Neural crest cell (in vitro differentiated cells): ENCODE measurements at places on chromosomes 3 and 15. TPM values are rescaled to one million over a fixed set of nuclear protein-coding genes. Genes with fewer than 3 reads are reported as not detected.

GRCh38 chr15:98881526-98882520 lies 125.8 kb downstream of the PGPEP1L start:
- no peaks in the 10 kb centered on the region for H3K36me3 ChIP-seq
- H3K27me3 ChIP-seq, result no peaks in the 10 kb centered on the region
- peaks cover 47% of the 10 kb centered on the region for H3K4me1 ChIP-seq
- H3K4me3 ChIP-seq, result peak overlapping the region; percentile 41
- DNase-seq, result no peak
- no peak overlapping the region for H3K27ac ChIP-seq

The ALDH1A2 gene
- total RNA-seq, result 0.91 and 1.7 TPM in 2 replicates

DNA sequence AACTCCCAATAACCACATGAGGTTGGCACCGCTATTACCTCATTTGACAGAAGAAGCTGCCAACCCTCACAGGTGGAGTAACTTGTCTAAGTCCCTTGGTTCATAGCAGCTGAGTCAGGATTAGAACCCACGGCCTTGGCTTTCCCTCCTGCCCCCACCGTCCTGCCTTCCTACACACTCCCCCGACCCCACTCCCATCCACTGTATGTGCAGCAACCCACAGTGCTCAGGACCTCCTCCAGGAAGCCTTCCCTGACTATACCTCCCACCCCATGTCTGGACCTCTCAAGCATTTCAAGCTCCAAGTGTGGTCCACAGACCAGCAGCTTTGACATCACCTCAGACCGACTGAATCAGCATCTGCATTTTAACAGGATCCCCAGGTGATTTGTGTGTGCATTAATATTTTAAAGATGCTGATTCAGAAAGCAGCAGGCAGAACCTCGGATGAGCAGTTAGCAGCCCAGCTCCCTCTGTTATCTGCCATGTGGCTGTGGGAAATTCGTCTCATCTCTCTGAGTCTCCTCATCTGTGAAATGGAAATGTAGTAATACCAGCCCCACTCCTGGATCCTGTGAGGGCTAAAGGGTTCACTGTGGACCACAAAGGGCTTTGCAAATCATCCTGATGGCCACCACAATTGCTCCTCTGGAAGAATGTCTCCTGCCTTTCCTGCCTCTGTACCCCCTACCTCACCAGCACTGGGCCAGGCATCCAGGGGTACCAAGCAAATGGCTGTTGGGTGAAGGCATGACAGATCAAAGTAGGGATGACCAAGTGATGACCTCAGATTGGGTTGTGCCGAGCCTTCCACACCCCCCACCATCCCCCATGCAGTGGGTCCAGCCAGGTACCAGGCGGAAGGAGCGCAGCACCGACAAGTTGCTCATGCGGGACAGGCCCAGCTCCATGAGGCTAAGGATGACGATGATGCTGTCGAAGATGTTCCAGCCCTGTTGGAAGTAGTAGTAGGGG lies 62.7 kb downstream of the SCN5A start:
- no peaks in the 10 kb centered on the region for H3K4me1 ChIP-seq
- H3K27ac ChIP-seq, result no peak overlapping the region
- no peaks in the 10 kb centered on the region for H3K36me3 ChIP-seq
- no peak overlapping the region for H3K4me3 ChIP-seq
- no peak for DNase-seq

GRCh38 chr3:112744825-112745566 lies 101.7 kb downstream of the CD200R1L start:
- H3K4me1 ChIP-seq, result no peaks in the 10 kb centered on the region
- H3K27me3 ChIP-seq, result no peaks in the 10 kb centered on the region
- no peak overlapping the region for H3K27ac ChIP-seq
- H3K4me3 ChIP-seq, result no peak overlapping the region

- DNase-seq, result no peak
- H3K27me3 ChIP-seq, result no peaks in the 10 kb centered on the region
- H3K4me3 ChIP-seq, result no peak overlapping the region
- no peaks in the 10 kb centered on the region for H3K4me1 ChIP-seq
Measured at GRCh38 chr3:166531730-166532129, 694.5 kb upstream of the BCHE start.

The MEIS2 gene
- total RNA-seq, result 58.5 and 59.5 TPM in 2 replicates

DNA sequence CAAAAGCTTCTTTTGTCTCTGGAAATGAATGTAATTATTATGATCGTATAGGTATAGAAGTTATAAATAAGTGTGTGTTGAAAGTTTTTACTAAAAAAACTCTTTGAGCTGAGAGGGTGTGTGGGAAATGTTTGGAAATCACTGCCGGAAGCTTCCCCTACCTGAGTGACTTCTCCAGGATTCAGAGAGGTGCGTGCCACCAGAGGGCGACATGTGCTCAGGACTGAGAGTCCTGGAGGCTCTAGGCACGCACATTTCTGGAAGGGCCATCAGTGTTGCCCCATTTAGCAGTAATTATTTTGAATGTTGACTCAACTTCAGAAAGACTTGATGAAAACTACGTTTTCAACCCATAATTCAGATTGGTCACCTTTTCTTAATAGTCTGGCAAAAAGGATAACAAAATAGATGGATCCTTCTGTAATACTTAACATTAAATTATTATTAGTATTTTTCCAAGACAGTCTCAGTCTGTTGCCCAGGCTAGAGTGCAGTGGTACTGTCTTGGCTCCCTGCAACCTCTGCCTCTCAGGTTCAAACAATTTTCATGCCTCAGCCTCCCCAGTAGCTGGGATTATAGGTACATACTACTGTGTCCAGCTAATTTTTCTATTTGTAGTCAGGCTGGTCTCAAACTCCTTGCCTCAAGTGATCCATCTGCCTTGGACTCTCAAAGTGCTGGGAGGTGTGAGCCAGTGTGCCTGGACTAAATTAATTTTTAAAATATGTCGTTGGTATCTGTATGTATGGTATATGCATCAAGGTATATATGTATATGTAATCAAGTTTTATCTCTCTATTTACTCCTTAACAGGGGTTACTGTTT lies 34.5 kb downstream of the GPR171 start:
- no peak overlapping the region for H3K4me3 ChIP-seq
- H3K27ac ChIP-seq, result no peak overlapping the region
- no peaks in the 10 kb centered on the region for H3K36me3 ChIP-seq
- H3K27me3 ChIP-seq, result no peaks in the 10 kb centered on the region
- peaks cover 20% of the 10 kb centered on the region for H3K4me1 ChIP-seq

DNA sequence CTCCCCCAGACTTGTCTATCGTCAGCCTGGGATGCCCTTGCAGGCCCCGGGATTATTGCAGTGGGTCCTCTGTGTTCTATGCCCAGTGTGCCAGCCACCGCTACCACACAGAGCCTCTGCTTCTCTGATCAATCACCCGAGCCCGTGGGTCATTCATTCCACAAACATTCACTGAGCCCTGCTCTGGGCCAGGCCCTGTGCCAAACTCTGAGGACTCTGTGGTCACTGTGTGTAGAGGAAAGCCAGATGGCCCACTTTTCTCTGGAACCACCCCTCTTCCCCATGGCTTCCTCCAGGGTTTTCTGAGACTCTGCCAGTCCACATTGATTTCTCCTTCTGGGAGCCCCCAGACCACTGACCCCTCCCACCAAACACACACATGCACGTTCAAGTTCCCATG lies 55.5 kb downstream of the BSN start:
- H3K27me3 ChIP-seq, result no peaks in the 10 kb centered on the region
- peaks cover 4% of the 10 kb centered on the region for H3K4me1 ChIP-seq
- H3K4me3 ChIP-seq, result no peak overlapping the region
- H3K27ac ChIP-seq, result no peak overlapping the region
- no peak for DNase-seq
- H3K36me3 ChIP-seq, result peaks cover 5% of the 10 kb centered on the region

DNA sequence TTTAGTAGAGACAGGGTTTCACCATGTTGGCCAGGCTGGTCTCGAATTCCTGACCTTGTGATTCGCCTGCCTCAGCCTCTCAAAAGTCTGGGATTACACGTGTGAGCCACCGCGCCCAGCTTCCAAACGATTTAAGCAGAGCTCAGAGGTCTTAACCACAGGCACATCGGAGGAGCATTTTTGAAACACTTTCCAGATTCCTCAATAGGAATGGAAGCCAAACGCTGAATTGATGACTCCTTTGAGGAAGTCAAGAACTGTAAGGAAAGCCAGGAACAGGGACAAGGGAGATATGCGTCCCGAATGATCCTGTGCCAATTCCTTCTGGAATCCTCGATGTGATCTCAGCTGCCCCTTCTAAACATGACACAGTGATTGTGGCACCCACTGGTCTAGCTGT lies 40.0 kb downstream of the TRH start:
- H3K4me3 ChIP-seq, result no peak overlapping the region
- no peak overlapping the region for H3K27ac ChIP-seq

DNA sequence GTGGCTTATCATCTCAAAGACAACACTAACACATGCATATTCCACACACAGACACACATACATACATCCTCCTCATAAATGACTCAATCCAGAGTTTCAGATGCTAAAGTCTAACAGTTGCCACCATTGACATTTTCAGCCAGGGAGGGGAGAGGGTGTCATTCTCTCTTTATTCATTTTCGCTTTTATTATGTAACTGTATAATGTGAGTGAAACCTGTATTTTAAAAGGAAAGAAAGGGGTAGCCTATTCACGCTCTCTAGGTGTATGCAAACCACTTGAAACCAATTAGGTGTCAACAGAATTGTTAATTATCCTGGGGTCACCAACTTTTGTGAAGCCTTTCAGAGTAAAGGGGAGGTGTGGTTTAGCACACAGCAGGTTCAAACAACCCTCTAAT lies 1282.9 kb downstream of the ROBO2 start:
- no peak for DNase-seq
- no peaks in the 10 kb centered on the region for H3K4me1 ChIP-seq
- no peaks in the 10 kb centered on the region for H3K36me3 ChIP-seq
- no peak overlapping the region for H3K27ac ChIP-seq

DNA sequence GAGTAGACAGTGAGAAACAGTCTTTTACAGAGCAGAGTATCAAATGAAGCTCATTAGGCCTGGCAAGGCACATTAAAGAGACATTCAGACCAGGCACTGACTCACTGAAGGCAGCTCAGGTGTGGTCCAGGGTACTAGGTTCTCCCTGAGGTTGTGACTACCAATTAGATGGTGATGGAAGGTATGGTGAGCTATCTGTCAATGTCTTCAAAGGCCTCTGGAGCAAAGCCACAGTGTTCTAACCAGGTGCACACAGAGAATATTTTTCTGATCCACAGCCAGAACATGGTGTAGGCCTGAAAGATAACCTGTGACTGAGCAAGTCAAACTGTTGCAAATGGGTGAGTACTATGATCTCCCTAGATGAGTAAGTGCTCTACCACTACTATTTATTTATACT lies 51.5 kb downstream of the EOMES start:
- no peak overlapping the region for H3K4me3 ChIP-seq
- H3K27ac ChIP-seq, result no peak overlapping the region
- H3K27me3 ChIP-seq, result no peaks in the 10 kb centered on the region

The MSL2 gene
- 47.4 and 50.5 TPM in 2 replicates for total RNA-seq

DNA sequence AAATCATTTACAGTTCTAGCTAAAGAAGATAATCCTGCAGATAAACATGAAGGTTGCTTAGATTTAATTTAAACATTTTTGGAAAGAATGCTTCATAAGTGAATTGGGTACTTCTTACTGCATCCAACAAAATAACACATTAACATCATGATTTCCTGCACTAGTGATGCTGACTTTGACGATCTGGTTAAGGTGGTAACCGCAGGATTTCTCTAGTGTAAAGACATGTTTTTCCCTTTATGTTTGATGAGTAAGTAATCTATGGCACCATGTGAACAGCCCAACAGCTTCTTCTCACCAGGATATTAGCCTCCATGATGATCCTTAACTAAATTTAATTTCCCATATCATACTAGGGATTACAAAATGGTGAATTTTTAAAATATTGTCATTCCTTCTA lies 14.1 kb downstream of the SPPL2A start:
- no peak overlapping the region for H3K4me3 ChIP-seq
- no peaks in the 10 kb centered on the region for H3K36me3 ChIP-seq
- no peaks in the 10 kb centered on the region for H3K27me3 ChIP-seq

DNA sequence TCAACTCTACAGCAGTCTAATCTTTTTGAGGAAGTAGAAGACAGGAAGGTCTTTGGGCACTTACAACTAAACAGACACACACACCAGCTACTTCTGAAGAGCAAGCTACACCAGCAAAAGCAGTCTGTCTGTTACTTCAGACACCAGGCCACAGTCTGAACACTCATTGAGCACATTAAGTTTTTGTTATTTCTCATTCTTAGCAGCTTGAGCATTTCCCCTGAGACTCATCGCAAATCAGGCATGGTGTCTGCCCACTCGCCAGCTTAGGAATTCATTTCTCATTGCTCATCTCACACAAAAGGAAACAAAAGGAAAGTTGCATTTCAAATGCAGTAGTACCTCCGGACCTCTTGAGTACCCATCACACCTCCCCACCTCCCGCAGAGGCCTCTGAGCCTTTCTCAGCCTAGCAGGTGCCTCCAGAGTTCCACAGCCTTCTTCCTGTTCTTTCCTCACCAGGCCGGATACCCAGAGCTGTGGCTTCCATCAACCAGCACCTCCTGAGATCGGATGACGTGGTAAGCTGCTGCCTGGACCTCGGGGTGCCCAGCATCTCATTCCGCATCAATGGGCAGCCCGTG lies 302.0 kb downstream of the RYR3 start:
- H3K36me3 ChIP-seq, result no peaks in the 10 kb centered on the region
- H3K27ac ChIP-seq, result no peak overlapping the region
- no peaks in the 10 kb centered on the region for H3K27me3 ChIP-seq
- no peak for DNase-seq
- H3K4me3 ChIP-seq, result no peak overlapping the region
- H3K4me1 ChIP-seq, result peaks cover 8% of the 10 kb centered on the region

GRCh38 chr3:163011596-163011995 lies 1515.0 kb downstream of the OTOL1 start:
- H3K27me3 ChIP-seq, result no peaks in the 10 kb centered on the region
- no peak overlapping the region for H3K4me3 ChIP-seq
- H3K4me1 ChIP-seq, result no peaks in the 10 kb centered on the region
- no peak overlapping the region for H3K27ac ChIP-seq
- DNase-seq, result no peak

The DLG1 gene
- total RNA-seq, result 91.4 and 95.5 TPM in 2 replicates

The GPR62 gene
- 0.18 and 0.23 TPM in 2 replicates for total RNA-seq

GRCh38 chr15:72521682-72522081 lies 47.6 kb downstream of the ARIH1 start:
- H3K27me3 ChIP-seq, result no peaks in the 10 kb centered on the region
- H3K36me3 ChIP-seq, result peaks cover 9% of the 10 kb centered on the region
- no peak overlapping the region for H3K4me3 ChIP-seq
- DNase-seq, result no peak

The KCNH8 gene
- 3.5 and 3.8 TPM in 2 replicates for total RNA-seq

DNA sequence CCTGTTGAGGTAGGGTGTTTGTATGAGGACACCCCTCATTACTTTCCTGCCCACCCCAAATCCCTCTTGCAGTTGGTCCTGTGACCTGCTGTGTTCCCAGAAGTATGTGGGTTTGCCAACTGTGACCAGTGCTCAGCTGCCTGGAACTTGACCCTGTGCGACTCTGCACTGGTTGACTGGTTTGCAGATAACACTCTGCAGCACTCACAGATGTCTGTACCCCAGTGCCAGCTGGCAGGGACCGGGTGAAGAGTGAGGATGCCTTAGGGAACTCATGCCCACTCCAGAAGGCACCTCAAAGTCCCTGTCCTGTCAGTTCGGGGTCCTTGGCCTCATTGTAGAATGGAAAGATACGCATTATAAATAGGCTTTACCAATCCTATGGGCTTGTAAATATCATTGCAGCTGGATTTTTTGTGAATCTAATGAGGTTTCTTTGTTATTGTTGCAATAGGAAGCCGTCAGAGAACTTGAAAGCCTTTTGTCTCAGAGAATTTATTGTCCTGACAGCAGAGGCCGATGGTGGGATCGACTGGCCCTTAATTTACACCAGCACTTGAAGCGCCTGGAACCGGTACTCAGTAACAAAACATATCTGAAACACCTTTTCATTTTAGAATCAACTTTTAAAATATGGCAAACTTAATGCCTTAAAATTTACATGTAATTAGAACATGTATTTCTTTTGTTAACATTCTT lies 18.2 kb downstream of the FAN1 start:
- H3K4me1 ChIP-seq, result peaks cover 28% of the 10 kb centered on the region
- peak overlapping the region; percentile 93 for H3K27ac ChIP-seq
- DNase-seq, result no peak
- no peak overlapping the region for H3K4me3 ChIP-seq
